HCEC 1CT (cell line): ENCODE measurements at places on chromosomes 16 and 17.

DNA sequence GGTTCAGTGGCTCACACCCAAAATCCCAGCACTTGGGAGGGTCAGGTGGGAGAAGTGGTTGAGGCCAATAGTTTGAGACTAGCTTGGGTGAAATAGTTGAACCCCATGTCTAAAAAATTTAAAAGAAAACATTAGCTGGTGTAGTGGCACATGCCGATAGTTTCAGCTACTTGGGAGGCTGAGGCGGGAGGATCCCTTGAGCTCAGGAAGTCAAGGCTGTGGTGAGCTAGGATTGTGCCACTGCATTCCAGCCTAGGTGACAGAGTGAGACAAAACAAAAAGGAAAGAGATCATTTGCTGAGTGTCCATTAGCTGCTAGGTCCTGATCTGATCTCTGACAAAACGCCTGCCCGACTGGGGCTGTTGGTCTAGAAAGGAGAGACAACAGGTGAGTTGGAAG, 14.1 kb upstream of the DBNDD1 start:
- no peak for DNase-seq

DNA sequence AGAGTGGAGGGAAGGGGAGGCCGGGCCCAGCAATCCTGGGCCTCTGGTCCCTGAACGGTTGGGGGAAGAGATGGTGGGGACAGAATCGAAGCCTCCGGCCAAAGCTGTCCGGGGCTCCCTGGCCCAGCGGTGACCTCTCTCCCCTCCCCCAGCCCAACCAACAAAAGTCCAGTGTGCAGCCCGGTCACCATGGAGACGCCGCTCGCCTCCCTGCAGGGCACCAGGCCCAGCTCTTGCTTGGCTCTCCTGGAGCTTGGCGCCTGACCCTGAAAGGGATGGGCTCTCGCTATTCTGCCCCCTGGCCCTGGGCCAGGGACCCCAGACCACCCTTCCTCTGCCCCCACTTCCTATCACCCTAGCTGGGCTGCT, 1.3 kb downstream of the METRN start:
- peak; percentile 22 for DNase-seq

- no peak for DNase-seq
These were observed 89.3 kb upstream of the PLEKHM1 start for GRCh38 chr17:45579529-45580495.

DNA sequence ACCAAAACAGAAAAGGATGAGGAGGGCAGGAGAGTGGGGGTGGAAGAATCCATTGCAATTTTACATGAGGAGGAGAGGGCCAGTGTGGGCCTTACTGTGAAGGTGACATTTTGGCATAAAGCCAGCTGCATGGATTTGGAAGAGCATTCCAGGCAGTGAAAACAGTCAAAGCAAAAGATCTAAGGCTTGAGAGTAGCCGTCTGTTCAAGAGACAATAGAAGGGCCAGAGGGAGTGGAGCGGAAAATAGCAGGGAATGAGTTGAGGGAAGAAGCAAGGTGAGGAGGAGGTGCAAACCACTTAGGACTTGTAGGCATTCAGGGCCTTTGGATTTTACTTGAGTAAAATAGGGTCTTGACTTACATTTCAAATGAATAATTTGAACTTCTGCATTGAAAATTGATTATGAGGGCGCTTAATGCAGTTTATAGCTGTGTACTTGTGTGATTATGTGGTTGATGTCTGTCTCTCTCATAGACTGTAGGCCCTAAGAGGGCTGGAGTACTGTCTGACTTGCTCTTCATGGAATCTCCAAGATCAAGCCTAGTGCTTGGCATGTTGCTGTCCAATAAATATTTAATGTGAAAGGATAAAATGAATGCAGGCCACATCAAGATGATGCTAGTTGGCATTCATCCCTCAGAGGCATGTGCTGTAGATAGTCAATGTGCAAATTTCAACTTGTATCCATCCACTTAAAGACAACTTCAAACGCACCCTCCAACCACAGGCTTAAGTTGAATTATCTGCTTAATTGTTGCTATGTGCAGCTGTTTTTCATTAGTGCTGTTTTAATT, 772.1 kb upstream of the RBFOX1 start:
- DNase-seq, result no peak

DNA sequence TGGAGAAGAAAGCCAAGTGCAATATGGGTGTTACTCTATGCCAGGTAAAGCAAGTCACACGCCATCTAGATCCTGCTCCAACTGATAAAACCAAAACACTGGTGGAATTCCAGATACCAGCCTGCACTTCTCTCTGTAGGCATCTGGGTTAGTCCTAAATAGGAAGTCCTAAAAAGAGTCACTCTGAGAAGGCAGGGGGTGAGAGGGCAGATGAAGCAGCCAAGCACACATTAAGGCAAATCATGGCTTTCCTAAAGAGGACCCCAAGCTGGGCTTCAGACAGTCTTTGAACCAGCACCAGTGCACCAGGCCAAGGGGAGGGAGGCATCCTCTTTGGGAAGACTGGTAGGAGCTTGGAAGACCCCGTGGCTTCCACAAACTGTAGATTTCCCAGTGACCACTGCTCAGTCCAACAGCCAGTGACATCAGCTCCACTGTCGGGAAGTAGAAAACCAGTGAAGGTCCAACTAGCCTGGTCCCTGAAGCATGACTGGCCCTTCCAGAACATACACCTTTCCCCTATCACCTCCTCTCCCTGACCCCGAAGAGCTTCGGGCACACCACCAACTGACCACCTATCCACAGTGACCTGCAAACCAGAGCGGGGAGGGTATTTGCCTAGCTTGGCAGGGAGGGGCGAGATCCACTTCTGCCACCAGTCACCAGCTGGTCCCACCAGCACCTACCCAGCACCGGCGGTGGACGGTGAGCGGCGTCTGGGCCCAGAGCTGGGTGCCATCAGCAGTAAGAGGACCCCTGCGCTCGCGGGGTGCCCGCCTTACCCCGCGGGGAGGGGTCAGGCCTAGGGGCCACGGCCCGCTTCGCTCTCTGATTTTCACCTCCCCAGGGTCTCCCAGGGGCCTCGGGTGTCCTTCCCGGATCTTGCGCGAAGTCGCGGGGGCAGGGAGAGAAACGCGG, 1.0 kb downstream of the LITAF start:
- DNase-seq, result peak; percentile 6

DNA sequence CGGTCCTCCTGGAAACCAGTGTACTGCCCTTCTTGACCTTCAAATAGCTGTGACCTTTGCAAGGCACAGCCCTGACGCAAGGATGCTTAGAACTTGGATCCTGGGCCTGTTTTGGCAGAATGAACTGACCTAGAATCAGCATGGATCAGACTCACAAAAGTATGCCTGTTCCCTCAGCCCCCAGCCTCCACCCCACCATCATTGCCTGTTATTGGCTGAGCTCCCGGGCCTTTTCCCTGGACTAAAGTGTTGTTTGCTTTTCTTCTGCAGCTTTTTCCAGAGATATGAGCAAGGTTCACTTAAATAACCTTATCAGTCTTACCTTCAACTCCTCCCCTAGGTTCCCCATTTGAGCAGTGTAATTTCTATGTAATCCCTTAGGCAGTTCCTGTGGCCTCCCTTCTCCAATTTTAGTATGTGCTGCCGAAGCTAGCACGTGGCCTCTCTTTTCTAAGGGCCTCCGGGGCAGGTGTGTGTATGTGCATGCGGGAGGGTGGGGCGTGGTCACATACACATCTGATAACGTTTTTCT, 347.4 kb downstream of the MAF start:
- no peak for DNase-seq

DNA sequence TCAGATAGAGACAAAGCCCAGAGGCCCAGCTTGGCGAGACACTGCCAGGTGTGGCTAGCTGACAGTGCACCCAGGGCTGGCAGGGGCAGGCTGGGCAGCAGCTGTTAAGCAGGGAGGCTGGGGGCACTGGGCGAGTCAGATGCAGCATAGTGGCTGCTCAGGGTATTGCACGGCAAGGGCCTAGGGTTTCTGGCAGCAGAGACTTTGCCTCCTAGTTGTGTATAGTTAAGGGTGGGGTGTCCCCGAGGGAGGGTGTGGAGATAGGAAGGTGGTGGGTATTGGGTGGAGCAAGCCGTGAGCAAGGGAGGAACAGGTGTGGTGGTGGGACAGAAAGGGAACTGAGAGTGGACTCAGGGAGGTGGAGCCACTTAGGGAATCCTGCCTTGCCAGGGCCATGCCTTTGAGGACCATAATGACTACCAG, 66.0 kb downstream of the SMPD3 start:
- DNase-seq, result no peak

GRCh38 chr17:51427323-51427811, 167.0 kb downstream of the UTP18 start:
- DNase-seq, result no peak

- DNase-seq, result no peak
These were observed 546 bp upstream of the NDUFB10 start for GRCh38 chr16:1958715-1959268.

DNA sequence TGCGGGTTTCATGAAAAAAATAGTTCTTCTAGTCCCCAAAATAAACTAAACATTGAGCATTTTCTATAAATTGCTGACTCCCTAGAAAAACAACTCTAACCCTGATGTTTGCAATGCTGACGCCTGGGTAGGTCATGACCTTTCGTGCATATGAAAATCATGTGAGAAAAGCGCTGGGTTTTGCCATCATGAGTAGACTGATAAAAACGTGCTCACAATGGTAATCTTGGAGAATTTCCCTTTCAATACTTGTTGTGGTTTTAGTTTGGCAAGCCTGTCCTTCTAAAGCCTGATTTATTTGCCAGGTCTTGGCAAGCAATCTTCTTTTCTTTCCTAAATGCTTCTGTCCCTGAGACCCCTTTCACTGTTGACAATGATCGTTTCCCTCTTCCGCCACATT, 4.0 kb upstream of the CLEC10A start:
- no peak for DNase-seq

DNA sequence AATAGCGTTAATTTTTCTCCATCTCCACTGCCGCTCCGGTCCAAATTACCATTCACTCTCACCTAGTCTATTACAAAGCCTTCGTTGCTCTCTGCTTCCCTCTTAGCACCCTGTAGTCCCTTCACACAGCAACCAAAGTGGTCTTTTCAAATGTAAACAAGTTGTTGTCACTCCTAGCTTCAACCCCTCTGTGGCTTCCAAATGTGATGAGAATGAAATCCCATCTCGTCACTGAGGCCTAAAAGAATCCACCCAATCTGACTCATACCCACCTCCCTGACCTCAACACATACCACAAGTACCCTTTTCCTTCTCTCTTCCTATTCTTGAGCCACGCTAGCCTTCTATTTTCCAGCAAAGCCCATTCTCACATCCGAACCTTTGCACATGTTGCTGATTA, 2.2 kb upstream of the PELP1 start:
- DNase-seq, result peak; percentile 57
